ENCODE measurements at places on chromosomes 3 and 15.

DNA sequence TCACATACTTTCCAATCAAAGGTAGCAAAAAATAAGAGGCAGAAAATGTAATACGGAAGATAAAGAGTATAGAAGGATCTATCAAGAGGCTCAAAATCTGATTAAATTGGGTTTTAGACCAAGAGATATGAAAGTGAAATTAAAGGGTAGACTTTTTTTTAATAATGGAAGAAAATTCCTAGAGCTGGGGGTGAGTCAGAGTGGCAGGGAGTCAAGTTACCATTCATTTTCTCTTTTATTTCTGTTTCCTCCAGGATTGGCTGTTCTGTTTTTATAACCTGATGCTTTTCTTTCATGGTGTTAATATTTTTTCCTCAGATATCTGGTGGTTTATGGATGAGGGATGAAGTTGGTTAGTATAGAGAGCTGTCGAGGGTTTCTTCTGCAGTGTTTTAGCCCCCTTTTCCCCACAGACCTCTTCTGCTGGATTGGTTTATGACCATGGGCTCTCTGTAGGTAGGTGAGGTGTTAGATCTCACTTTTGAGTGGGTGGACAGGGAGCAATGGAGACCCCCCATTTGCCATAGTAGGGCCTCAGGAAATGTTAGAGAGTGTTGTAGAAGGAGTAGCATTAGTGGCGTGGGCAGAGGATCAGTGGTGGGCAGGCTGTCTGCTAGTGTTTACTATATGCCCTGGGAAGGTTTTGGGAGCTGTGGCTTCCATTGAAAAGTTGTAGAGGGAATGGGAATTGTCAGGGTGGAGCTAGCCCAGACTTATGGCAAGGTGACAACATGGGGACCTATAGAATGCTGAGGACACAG lies 201.6 kb upstream of the GOLGA6L4 start:
- DNase-seq, result no peak

DNA sequence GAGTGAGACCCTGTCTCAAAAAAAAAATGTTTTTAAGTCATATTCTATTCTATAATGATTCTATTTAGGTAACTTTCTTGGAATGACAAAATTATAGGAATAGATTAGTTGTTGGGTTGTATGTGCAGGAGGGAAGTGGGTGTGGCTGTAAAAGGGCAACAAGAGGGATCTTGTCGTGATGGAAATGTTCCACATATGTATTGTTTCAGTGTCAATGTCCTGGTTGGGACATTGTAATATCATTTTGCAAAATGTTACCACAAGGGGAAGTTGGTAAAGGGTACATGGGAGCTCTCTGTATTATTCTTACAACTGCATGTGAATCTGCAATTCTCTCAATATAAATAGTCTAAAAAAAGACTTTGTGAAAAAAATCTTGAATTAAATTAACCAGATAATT lies 14.3 kb upstream of the ABHD5 start:
- no peak for DNase-seq

- DNase-seq, result no peak
Measured at GRCh38 chr15:69941706-69942495, 155.8 kb downstream of the TLE3 start.

- no peak for DNase-seq
Measured at GRCh38 chr15:63495343-63495742, 9.1 kb upstream of the USP3 start.

- DNase-seq, result no peak
Measured at GRCh38 chr3:14784087-14784681, 34.6 kb upstream of the FGD5 start.

DNA sequence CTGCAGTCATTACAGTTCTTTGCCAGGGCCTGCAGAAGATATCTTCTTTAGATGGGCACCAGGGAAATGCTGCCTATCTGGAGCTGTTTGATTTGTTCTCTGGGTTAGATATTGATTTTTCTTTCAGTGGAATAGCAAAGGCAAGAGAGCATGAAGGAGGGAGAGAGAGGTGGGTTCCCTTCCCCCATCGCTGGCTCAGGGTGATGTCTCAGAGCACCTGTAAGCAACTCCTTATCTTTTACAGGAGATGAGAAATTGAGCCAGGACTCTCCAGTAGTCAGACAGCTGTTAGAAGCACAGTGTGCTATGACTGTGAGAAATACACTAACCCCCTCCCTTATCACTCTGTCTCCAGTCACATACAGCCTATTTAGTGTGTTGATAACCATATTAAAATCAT lies 89.3 kb upstream of the SLC24A5 start:
- no peak for DNase-seq
